ENCODE measurements at places on chromosomes 16 and 17.

- no peak for DNase-seq
Observed at GRCh38 chr17:67413388-67413787, 36.3 kb downstream of the PITPNC1 start.

GRCh38 chr17:79045842-79046196 lies 21.9 kb downstream of the C1QTNF1 start:
- DNase-seq = peak; percentile 34

DNA sequence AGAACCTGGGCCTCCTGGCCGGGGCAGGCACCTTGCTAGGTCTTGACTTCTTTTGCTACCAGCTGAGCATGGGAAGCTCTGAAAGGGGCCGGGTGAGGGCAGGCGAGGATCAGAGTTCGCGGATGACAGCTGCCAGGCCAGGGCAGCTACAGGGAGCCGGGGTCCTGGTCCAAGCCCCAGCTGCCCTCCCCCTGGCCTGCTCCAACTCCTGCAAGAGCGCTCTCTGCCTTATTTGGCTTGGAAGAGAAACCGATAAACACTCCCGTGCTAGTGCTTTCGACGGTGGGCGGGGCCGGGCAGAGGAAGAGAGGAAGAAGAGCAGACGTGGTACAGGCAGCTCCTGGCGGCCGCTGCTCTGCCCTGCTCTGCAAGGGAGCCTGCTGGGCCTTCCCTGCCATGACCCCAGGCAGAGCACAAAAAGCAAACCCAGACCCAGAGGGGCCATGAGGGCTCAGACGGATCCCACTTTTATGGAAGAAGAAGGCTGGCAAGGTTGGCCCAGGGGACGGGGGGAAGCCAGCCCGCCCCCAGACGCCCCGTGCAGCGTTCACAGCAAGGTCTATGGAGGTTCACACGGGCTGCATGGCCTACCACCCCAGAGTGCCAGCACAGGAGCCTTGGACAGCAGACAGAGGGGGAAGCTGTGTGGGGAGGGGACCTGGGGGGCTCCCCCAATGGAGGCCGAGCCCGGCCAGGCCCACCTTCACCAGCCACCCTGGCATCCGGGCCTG lies 25.6 kb downstream of the PIEZO1 start:
- no peak for DNase-seq

- no peak for DNase-seq
Observed at GRCh38 chr17:42061646-42062487, 11.5 kb upstream of the C17orf113 start.

GRCh38 chr16:84937196-84938005 lies 73.9 kb downstream of the ZDHHC7 start:
- DNase-seq = no peak

GRCh38 chr16:68040506-68041288 lies 17.6 kb downstream of the DUS2 start:
- DNase-seq = no peak
